ENCODE measurements at places on chromosomes 2 and 18.

- no peaks in the 10 kb centered on the region for H3K27me3 ChIP-seq
- H3K4me1 ChIP-seq, result peaks cover under 1% of the 10 kb centered on the region
- no peak for DNase-seq
- H3K27ac ChIP-seq, result no peak overlapping the region
- H3K36me3 ChIP-seq, result no peaks in the 10 kb centered on the region
Observed at GRCh38 chr2:108329771-108330170, 41.1 kb downstream of the SULT1C2 start.

DNA sequence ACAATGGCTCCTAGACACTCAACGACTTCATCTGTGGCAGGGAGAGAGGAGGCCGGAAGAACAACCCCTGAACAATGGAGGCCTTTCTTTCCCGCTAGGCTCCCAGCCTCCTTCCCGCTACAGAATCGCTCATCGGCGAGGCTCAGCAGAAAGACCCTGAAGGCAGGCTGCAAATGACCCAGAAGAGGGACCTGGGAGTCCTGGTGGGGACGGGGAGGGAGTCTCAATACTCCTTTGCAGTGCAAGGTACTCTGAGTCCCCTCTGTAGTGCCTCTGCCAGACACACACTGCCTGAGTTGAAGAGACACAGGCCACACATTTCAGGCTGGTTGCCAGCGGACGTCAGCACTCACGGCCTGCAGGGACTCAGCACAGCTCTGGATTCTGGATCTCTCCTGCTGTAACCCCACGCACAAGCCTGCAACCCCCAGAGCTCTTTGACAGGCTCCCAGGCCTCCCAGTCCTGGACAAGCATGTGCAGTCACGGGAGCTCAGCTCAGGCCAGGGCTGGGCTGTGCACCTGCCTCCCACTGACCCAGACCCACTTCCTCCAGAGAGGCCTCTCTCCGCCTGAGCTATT, 6.1 kb downstream of the GPR17 start:
- H3K36me3 ChIP-seq, result no peaks in the 10 kb centered on the region
- no peak overlapping the region for H3K4me3 ChIP-seq
- peaks cover 4% of the 10 kb centered on the region for H3K4me1 ChIP-seq
- no peaks in the 10 kb centered on the region for H3K27me3 ChIP-seq
- H3K27ac ChIP-seq, result no peak overlapping the region

GRCh38 chr2:2164326-2164917, 166.7 kb downstream of the MYT1L start:
- no peaks in the 10 kb centered on the region for H3K4me1 ChIP-seq
- H3K27me3 ChIP-seq, result no peaks in the 10 kb centered on the region
- no peak overlapping the region for H3K27ac ChIP-seq
- H3K36me3 ChIP-seq, result no peaks in the 10 kb centered on the region

DNA sequence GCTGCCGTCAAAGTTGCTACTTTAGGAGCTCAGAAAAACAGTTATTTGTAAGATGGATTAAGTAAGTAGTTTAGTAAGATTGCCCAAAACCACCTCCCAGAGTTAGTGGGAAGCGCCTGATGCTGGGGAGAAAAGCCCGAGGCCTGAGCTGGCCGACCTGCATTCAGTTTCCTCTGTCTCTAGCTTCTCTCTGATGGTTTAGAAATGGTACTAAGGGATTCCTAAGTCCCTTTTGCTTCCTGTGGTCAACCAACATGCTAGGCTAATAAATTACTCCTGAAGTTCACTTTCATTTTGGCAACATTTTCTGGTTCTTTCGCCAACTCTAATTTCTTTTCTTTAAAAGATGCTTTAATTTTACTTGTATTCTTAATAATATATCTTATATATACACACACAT, 60.1 kb downstream of the ASAP2 start:
- peak overlapping the region; percentile 7 for H3K27ac ChIP-seq
- H3K4me3 ChIP-seq, result no peak overlapping the region
- peaks cover 21% of the 10 kb centered on the region for H3K36me3 ChIP-seq
- no peaks in the 10 kb centered on the region for H3K27me3 ChIP-seq

Measured in RWPE2 (cell line).